SJSA1 (cell line): ENCODE measurements at places on chromosomes 2 and 18. TPM values are rescaled to one million over a fixed set of nuclear protein-coding genes. Genes with fewer than 3 reads are reported as not detected.
A peak's percentile ranks its signal among the peaks of the same experiment; 100 is the strongest.

DNA sequence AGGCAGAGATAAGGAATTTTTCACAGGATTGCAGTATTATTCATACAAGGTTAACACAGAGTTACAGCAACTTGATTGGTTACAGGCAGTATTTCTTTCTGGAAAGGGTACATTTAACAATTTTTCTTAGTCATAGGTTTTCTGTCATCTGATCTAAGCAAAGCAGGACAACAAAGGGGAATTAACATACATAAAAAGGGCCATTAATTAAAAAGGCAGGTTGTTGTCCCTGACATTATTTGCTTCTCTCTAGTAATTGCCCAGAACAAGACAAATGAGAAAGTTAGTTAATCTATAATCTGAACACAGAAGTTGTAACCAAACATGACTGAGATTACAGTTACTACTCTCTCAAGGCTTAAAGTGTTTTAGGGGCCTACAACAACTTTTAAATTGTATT, 291.4 kb upstream of the LRRTM4 start:
- no peak for DNase-seq

Gene AQP12A
- total RNA-seq: not detected in 2 replicates

Gene KCNG2
- total RNA-seq: not detected in 2 replicates

DNA sequence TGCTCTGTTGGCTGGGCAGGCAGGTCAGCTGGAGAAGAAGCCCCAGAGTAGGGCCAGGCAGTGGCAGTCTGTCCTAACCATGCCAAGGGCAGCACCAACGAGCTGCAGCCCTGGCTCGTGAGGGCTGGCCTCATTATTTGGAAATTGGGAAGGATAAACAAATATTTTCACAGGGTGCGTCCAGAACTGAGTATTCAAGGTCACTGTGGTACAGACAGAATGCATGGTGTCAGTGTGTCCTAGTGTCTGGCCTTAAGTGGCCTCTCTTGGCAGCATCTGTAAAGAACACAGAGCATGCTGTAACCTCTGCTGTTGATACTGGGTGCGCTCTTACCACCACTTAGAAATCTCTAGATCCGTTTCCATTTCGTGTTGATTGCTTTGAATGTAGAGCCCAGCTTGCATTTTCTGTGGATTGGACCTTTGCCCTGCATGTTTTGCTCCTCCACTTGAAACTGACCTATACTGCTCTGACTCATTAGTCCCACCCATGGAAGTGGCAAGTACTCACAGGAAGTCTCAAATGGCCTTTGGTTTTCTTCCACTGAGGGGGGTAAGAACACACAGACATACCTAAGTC, 88.2 kb downstream of the GREB1L start:
- no peak for DNase-seq

GRCh38 chr2:42568401-42569115, at the start of gene MTA3:
Gene MTA3, plus strand, starts transcription at chr2:42568632. Its CDS starts 114 bp downstream, at chr2:42568746.
- peak; percentile 67 for DNase-seq

- no peak for DNase-seq
Measured at GRCh38 chr2:56314371-56314770, 130.6 kb downstream of the CCDC85A start.

GRCh38 chr2:11498543-11499034, 32.6 kb upstream of the E2F6 start:
- DNase-seq: no peak

Gene HMSD
- total RNA-seq: 0.53 and 1.00 TPM in 2 replicates

Gene MYL12B
- total RNA-seq: 561 and 830 TPM in 2 replicates

DNA sequence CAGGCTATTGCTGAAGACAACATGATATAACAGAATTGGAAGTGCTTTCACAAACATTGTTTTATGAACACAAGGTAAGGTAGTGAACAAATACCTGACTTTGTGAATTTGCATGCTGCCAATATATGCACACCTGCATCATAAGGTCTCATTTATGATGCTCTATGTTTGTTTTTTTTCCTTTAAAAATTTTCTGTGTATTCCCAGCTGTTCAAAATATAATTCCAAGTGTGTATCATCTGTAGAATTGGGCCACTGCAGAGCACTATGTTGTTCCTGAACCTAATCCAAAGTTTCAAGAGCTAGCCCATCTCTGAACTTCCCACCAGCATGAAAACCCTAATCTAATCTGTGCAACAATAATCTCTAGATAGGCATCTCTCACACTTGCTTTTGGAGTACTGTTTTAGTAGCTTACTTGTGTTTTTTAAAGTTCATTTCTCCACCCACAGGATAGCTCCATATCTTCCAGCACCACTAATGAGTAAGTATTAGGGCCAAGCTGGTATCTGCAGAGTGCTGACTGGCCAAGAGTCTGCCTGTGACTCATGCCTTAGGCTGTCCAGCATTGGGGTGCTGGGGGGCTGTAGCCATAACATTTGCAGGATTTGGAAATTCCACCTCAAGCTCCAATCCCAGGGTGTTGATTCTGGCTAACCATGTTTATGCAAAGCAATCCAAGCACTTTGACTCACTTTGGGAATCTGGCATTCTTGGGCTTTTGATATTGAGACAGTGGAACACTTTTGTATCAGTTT, 208.2 kb upstream of the REV1 start:
- DNase-seq: peak; percentile 23

Gene DTYMK
- total RNA-seq: 115 and 177 TPM in 2 replicates

GRCh38 chr2:234457421-234457820, 39.5 kb downstream of the ARL4C start:
- no peak for DNase-seq

DNA sequence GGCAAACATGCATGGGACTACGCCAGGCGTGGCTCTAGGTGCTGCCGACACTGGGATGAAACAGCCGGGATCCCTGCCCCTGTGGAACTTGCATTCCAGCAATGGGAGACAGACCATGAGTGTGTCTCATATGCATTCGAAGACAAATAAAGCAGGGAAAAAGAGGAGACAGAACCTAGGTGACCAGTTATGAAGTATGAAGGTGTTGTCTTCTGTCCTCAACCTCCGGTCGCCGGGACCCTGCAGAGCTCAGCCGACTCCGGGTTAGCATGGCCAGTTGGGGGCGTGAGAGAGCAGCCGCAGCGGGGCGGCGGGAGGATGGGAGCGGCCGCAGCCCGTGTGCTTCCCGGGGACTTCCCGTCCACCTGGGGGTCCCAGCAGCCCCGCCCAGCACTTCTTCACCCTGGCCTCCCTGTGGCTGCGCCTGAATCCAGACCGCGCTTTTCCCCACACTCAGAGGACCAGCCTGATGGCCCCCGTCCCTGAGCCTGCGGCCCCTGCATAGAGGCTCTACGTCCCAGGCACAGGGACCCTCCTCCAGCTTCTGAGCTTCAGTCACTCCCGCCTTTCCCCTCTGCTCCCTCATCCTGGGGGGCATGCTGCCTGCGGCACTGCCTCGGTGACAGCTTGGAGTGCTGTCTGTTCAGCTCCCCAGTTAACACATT, 11.4 kb downstream of the ID2 start:
- DNase-seq: no peak

DNA sequence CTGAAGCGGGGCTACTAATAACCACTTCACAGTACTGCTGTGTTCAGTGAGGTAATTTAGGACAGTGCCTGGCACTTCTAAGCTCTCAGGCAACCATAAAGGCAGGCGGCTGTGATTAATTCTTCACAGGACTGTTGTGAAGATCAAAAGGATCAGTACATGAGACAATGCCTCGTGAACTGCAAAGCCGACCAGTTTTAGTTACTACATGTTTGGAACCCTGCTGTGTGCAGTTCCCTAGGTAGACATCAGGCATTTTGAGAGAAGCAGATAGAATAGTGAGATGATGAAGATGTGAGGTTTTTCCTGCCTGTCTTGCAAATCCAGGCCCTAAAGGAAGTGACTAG, 19.1 kb downstream of the EFHD1 start:
- no peak for DNase-seq

GRCh38 chr2:74481431-74481830, 1.4 kb downstream of the CCDC142 start:
- no peak for DNase-seq

DNA sequence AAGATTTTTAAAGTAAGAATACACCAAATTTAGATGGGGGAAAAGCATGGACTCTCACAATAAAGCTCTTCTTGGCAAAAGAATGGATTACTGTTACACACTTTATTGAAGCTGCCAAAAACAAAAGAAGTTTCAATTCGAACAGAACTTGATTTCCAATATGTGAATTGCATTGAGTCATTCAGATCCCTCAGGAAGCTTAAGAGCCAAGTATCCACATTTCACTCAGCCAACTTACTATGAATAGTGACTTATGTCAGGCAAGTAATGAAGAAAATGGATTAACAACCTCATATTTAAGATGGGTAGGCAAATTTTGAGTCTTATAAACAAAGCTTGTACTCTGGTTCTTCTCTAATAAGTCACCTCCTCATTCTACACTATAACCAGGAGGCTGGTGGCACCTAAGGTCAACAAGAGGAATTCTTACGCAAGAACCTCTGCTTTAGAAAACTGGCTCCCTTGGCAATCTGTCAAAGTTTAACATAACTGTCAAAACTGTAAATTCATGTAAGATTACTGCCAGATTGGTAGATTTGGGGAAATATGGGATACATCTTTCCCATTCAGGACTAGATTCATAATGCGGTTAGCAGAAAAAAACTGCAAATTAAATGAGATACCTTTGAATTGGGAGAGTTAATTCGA, 6.0 kb downstream of the HADHA start:
- no peak for DNase-seq

DNA sequence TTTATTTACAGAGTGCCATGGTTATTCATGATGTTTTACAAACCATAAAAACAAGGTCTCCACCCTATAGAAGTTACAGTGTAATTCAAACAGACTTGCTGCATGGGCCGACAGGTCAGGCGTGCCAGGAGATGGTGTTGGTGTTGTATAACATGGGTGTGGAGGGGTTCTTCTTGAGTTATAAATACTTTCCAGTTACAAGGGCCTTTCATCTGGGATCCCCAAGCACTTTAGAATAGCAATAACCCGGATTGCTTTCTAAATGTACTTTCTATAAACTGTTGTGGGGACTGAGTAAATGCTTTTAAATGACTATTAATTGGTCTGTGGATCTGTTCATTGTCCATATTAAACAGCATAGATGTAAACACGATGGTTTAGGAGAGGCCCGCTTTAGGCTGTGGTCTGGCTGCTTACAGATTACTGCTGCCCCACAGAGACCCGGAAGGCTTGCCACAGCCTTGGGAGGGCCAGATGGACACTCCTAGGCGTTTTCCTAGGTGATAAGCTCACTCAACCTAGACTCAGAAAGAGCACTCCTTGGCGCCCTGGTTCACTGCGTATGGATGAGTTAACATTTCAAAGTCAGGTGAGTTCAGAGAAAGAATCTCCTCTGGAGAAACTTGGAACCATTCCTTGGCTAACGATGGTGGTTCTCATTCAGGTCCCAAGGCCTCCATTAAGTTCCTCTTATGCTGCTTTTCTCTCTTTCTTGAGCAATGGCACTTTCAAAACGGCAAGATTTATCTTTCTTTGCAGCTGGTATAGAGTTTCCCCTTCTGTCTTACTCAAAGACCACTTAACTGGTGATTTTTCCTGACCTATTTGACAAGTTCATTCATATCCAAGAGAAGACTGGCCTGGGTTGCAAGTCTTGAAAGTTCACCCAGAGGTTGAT, 3.6 kb upstream of the KIAA2012 start:
- DNase-seq: no peak

GRCh38 chr2:188506843-188507242, 215.2 kb downstream of the GULP1 start:
- DNase-seq: no peak

DNA sequence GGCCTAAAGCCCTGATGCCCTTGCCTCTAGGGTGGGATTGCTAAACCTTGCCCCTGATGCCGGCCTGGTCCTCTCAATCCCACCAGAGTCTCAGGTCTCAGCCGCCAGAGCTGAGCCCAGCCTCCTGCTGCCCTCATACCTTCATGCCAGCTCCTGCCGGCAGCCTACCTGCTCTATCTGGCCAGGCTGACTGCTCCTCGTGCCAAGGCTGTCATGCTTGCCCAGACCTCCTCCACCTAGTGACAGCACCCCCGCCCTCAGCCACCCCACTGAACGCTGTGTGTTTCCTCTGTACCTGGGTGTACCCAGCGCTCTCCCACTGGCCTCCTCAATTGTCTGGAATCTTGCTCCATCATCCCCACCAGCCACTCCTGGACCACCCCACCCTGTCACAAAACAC, 120.1 kb downstream of the CACNB4 start:
- no peak for DNase-seq

Gene IL1F10
- not detected in 2 replicates for total RNA-seq

DNA sequence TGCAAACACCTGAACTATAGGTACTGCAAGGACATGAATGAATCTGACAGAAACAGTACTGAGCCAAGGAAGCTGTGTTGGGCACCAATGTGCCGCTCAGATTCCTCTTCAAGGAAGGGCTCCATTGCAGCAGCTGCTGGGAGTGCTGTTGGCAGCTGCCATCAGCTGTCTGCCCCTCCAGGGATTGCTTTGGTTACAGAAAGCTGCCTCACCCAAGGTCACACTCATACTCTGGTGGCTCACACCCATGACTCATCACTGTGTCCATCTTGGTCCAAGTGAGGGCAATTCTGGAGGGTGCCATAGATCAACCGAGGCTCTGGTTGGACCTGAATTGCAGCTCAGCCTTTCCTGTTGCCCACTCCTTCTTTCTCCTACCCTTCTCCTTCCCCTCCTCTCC, 24.4 kb upstream of the TRPM8 start:
- DNase-seq: no peak

DNA sequence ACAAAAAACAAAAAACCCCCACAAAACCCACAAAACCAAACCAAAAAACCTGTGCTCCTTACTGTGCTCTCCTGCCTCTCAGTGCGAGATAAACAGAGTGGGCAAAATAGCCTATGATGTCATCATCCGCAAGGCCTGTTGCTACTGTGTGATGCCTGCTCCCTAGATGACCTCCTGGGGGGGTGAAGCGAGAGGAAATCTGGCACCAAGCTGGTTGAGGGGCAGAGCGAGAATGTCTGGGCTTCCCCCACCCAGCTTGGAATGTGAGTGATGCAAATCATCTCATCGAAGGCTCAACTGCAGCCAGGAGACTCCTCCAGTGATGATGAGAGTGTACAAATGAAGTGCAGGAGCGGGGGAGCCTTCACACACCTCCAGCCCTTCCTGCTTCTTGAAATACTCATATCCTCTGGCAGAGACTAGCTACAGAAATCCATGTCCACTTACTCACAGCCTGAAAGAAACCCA, 57.7 kb upstream of the MAP4K3 start:
- DNase-seq: peak; percentile 95

GRCh38 chr2:171814174-171814573, 79.9 kb downstream of the SLC25A12 start:
- DNase-seq: no peak

DNA sequence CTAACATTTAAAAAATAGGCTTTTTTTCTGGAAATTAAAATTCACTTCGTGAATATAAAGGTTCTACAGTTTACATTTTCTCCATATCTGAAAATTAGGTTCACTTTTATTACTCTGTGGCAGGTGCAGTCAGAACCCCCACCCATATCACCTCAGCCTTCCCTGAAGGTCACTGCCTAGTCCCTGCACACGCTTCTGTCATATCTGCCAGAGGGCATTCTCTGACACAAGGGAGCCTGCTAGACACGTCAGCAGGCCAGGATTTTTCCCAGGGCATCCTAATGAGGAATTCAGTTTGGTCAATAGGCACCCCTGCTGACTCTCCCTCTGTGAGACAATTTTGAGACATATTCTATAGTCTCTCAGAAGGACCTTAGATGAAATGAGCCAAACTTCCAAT, 475.7 kb upstream of the PKDCC start:
- DNase-seq: no peak

Gene RAMP1
- 0.22 and 1.7 TPM in 2 replicates for total RNA-seq

Gene AGAP1
- 15.4 and 23.4 TPM in 2 replicates for total RNA-seq

Gene CYP27C1
- 0.63 and 2.7 TPM in 2 replicates for total RNA-seq

- no peak for DNase-seq
Measured at GRCh38 chr2:161371869-161372268, 44.2 kb upstream of the TBR1 start.

- no peak for DNase-seq
Measured at GRCh38 chr2:26477126-26477910, 606 bp downstream of the OTOF start.
